Effector memory CD4-positive, alpha-beta T cell (primary cell): ENCODE measurements at places on chromosomes 7 and 10.

- H3K4me1 ChIP-seq: no peaks in the 10 kb centered on the region
- no peaks in the 10 kb centered on the region for H3K36me3 ChIP-seq
- DNase-seq: no peak
- H3K4me3 ChIP-seq: no peak overlapping the region
- no peaks in the 10 kb centered on the region for H3K27me3 ChIP-seq
Measured at GRCh38 chr7:47739891-47740290, 158.0 kb upstream of the TNS3 start.

DNA sequence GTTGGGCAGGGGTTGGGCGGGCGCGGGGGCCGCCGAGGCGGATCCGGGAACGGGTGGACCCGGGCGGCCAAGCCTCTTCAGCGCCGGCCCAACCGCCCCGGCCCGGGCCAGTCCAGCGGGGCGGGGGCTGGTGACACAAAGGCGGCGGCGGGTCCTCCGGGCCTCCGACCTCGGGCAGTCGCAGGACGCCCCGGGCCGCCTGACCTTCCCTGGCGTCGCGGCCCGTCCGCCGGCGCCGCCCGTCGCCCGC, 54.2 kb downstream of the METTL2B start:
- H3K27ac ChIP-seq: peak overlapping the region; percentile 91
- H3K27me3 ChIP-seq: no peaks in the 10 kb centered on the region
- peaks cover 11% of the 10 kb centered on the region for H3K4me1 ChIP-seq

DNA sequence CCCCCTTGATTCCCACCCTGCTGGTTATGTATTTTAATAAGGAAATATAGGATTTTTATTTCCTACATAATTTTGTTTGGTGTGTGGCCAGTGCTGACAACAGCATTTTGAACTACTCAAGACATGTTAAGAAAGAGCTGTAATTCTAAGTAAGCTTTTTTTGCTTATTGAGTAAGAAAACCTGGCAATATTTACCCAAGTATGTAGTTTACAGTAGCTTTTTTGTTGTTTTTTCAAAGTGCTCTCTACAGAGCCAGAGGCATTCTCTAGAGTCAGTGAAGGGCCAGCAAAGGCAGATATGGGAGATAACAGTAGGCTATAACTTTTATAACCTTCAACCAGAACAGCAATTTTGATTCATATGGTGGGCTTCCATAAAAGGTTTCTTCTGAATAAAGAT, 63.2 kb upstream of the TMEM168 start:
- H3K4me3 ChIP-seq: no peak overlapping the region
- DNase-seq: no peak
- no peak overlapping the region for H3K27ac ChIP-seq
- H3K4me1 ChIP-seq: no peaks in the 10 kb centered on the region
- H3K36me3 ChIP-seq: no peaks in the 10 kb centered on the region

- no peak for DNase-seq
- no peaks in the 10 kb centered on the region for H3K27me3 ChIP-seq
Measured at GRCh38 chr7:43385856-43386255, 197.1 kb upstream of the STK17A start.

GRCh38 chr7:92425311-92425947, 21.9 kb upstream of the GATAD1 start:
- H3K4me3 ChIP-seq: no peak overlapping the region
- no peak for DNase-seq
- no peaks in the 10 kb centered on the region for H3K36me3 ChIP-seq
- H3K27me3 ChIP-seq: peaks cover 3% of the 10 kb centered on the region

DNA sequence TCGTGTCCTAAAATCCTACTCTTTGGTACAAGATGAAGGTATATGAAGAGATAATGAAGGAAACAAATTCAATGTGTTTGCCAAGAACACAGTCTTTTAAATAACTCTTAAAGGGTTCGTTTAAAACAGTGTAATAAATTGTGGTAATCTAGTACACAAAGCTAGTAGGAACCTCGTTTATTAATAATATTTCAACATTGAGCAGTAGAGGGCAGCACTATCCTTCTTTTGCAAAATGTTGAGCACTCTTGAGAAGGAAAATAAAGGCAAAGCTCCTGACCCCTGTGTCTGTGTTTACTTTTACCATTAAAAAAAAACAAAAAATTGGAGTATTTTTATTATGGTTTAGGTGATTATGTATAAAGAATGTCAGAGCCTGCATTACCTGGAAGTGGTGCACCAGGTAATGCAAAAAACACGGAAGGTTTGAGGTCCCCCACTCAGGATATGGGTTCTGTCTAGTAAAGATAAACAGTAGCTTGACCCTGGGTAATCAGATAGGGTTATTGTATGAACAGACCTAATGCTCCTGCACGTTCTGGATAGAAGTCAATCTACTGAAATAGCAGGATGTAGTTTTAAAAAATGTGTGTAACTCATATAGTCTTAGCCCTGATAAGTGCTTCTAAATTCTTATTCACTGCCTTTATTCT, 5.7 kb upstream of the GOT1 start:
- no peaks in the 10 kb centered on the region for H3K27me3 ChIP-seq
- DNase-seq: no peak
- H3K4me3 ChIP-seq: no peak overlapping the region
- H3K36me3 ChIP-seq: no peaks in the 10 kb centered on the region
- no peak overlapping the region for H3K27ac ChIP-seq

- no peak overlapping the region for H3K27ac ChIP-seq
- H3K4me1 ChIP-seq: no peaks in the 10 kb centered on the region
- DNase-seq: no peak
- H3K36me3 ChIP-seq: peaks cover 10% of the 10 kb centered on the region
Measured at GRCh38 chr7:140364819-140365218, 33.5 kb downstream of the SLC37A3 start.
